ENCODE measurements at places on chromosomes 2 and 18. TPM values are rescaled to one million over a fixed set of nuclear protein-coding genes. Genes with fewer than 3 reads are reported as not detected.

The CAPN13 gene
- not detected for total RNA-seq

The C2orf66 gene
- total RNA-seq: not detected

DNA sequence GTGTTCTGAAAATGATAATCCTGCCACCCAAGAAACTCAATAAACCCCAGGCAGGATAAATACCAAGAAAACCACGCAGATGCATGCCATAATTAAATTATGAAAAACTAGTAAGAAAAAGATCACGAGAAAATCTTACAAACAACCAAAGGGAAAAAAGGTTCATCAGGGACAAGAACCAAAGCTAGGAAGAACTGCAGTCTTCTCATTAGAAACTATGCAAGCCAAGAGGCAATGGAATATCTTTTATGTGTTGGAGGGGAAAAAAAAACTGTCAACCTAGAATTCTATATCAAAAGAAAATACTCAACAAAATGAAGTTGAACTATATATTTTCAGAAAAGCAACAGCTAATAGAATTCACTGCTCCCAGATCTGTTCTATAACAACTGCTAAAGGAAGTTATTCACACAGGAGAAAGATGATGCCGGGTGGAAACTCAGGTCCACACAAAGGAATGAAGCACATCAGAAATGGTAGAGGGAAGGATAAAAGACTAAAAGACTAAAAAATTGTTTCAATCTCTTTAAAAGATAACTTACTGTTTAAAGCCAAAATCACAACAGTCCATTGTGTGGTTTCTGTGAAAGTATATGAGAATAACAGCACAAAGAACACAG, 55.0 kb downstream of the NDUFA10 start:
- DNase-seq: no peak

- DNase-seq: no peak
These were observed 141.9 kb downstream of the LCLAT1 start for GRCh38 chr2:30588994-30589393.

DNA sequence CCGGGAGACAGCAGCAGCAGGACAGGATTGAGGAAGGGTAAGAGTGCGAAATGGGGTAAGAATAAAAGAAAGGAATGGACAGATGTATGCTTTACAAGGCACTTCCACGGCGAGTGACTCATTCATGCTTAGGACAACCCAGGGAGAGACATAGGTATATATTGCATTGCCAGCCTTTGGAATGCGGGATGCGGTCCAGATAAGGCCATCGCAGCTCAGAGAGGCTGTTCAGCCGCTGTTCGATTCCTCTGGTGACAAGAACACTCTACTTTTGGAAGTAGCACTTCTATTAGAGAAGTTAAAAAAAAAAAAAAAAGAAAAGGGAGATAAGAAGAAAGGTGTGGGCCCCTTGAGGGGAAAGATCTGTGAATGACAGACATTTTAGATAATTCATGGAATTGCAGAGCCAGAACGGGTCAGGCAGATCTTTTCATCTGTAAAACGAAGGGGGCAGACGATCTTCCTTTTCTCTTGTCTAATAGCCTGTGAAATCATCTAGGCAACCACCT, 819 bp upstream of the NCOA1 start:
- no peak for DNase-seq

DNA sequence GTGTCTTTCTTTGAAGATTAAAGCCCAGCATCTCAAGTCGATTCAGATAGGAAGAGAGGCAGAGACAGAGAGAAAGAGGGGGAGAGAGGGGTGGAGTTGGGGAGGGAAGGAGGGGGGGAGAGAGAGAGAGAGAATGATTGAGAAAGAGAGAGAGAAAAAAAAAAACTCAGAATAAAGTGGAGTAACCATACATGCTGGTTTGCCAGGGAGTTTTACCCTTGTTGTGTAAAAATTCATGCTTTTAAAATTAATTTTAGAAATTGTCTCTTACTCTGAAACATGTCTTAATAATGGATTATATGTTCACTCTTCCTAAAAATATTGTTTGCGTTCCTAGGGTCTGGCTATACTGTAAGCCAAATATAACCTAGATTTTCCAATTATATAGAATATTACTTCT, 908.5 kb downstream of the DSC3 start:
- DNase-seq: no peak

GRCh38 chr2:172370821-172371455, 56.4 kb upstream of the ITGA6 start:
- no peak for DNase-seq

- DNase-seq: no peak
These were observed 20.0 kb downstream of the KCNIP3 start for GRCh38 chr2:95317123-95317500.

The SPATA3 gene
- total RNA-seq: not detected

The BOK gene
- not detected for total RNA-seq

GRCh38 chr2:69436596-69436937, 668 bp downstream of the NFU1 start:
- no peak for DNase-seq

The TDRD15 gene
- not detected for total RNA-seq

The CDH7 gene
- total RNA-seq: not detected

The CYB5A gene
- 3.7 TPM for total RNA-seq

DNA sequence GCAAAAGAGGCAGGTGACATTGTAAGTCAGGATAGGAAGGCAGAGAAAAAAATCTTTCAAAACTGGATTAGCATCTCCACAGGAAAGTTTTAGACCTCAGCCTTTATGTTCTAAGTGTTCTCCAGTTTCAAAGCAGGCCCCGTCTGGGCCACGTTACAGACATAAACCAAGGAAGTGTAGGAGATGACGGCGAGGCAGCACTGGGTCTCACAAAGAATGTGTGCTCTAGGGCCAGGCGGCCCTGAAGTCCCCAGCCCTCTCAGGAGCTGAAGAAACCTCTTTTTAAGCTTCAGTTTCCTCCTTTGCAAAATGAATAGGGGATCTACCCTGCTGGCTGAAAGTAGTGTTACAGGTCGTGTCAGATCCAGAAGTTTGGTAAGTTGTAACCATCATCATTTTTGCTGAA, 81.7 kb downstream of the SPRED2 start:
- DNase-seq: peak; percentile 14

The SCN9A gene
- 0.17 TPM for total RNA-seq

- no peak for DNase-seq
These were observed 707 bp upstream of the SERPINB7 start for GRCh38 chr18:63774511-63774910.

GRCh38 chr18:32623563-32623962, 149.3 kb downstream of the KLHL14 start:
- DNase-seq: no peak

GRCh38 chr18:8559612-8560186, 49.5 kb upstream of the RAB12 start:
- DNase-seq: no peak

GRCh38 chr2:149132901-149133300, 94.4 kb downstream of the LYPD6B start:
- DNase-seq: no peak

DNA sequence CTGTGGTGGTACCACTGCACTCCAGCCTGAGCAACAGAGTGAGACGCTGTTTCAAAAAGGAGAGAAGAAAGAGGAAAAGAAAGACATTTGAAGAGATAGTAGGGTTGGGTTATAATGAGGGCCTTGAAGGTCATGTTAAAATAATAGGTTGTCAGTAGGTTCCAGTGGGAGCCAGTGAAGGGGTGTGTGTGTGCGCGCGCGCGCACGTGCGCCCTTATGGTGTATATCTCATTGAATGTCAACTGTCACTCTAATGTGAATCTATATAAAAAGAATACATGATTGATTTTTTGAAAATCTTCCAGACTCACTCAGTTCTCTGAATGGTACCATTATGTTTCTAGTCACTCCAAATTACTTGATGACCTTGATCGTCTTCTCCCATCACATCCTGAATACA, 9.1 kb downstream of the ZCCHC2 start:
- DNase-seq: no peak

The FHOD3 gene
- total RNA-seq: not detected

The SNX17 gene
- total RNA-seq: 66.3 TPM

The TBR1 gene
- not detected for total RNA-seq
